ENCODE measurements at places on chromosomes 11 and 22.

- no peak for DNase-seq
Measured at GRCh38 chr11:112644410-112645131, 316.6 kb upstream of the NCAM1 start.

DNA sequence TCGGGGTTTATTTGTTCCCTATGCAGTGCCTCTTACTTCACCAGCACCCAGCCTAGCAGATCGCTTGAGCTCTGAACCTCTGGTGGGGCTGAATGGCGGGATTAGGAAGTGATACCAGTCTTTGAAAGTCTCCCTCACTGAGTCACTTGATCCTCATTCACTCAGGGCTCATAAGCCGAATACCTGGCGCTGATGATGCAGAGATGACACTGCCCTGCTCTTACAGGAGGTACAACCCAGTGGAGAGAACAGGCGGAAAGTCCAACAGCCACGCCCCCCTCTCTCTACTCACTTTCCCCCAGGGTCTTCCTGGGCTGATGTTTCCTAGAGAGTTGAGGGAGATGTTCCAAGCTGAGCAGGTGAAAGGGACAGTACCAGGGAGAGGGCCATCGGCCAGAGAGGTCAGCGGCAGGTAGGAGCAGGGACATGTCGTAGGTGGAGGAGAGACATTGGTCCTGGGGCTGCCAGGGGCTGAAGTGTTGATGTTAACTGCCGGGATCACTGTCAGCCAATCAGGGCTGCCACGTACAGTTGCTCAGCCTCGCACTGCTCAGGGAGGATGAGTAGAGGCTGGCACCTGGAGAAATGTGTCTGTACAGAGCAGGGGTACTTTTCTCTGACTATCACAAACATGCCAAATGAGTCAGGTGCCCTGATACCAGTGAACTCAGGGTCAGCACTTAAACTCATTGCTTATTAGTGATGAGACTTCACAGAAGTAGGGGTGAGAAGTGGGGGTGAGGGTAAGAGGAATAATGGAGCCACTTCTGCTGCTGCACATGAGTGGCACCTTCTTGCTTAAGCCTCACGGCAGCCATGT lies 9.9 kb upstream of the APOBEC3A start:
- no peak for DNase-seq

DNA sequence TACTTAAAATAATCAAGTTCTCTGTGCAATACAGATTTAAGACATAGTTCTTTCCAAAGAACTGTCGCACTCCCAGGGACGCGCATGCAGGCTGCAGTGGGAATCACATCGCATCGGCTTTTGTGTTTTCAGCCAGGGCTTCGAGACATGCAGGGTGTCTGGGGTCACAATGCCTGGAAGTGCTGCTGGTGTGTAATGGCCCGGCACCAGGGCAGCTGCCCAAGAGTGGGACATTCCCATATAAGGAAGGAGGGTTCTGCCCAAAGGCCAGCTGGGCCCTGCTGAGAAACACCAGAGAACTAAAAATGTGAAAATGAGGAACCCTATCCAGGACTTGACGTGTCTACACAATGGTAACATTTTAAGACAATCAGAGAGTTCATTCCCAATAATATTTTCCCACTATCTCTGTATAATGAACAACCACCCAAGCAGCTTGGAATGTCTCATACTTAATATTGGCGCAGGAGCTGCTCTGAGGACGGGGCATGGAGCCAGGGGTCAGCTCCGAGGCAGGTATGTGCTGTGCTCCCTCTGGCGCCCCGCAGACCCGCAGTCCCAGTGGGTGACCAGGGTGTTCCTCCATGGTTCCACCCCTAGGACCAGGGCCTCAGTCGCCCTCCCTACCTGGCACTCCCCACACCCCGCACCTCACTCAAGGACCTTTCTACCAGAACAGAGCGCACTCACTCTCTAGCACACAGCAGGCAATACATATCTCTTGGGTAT lies 11.3 kb downstream of the MCAT start:
- no peak for DNase-seq

DNA sequence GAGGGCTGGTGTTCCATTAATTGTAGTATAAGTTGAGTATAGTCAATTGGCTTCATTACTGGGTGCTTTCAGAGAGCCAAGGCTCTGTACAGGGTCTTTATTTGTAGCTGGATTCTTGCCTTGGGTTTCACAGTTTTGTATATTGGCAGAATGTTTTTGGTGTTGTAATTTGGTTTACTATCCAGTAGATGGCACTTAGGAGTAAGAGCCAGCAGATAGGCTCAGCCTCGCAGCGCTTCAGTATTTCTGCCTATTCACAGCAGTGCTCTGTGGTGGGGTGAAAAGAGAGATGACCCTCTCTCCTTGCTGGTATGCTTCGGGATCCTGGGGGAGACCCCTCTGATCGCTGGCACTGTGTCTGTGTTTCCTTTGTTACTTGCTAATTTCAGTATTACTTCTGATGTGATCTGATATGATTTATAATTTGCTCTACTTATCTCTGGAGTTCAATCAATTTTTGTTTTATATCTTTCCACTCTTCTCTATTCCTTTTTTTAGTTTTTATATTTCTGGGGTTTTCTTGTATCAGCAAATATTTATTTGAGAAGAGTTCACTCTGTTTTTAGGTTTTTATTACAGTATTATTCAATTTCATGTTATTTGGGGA lies 52.2 kb downstream of the ANO5 start:
- DNase-seq, result peak; percentile 40

GRCh38 chr11:11577251-11577855 lies 44.5 kb downstream of the GALNT18 start:
- DNase-seq, result no peak

All from activated CD4-positive, alpha-beta T cell treated with anti-CD3 and anti-CD28 coated beads, Interleukin-2, Interleukin-6, amounts not matched to agents 100 ng/mL and 50 ng/mL, durations not matched to agents 16 hours and 8 hours (primary cell).